Motor neuron (in vitro differentiated cells): ENCODE measurements at places on chromosomes 1 and 21.

DNA sequence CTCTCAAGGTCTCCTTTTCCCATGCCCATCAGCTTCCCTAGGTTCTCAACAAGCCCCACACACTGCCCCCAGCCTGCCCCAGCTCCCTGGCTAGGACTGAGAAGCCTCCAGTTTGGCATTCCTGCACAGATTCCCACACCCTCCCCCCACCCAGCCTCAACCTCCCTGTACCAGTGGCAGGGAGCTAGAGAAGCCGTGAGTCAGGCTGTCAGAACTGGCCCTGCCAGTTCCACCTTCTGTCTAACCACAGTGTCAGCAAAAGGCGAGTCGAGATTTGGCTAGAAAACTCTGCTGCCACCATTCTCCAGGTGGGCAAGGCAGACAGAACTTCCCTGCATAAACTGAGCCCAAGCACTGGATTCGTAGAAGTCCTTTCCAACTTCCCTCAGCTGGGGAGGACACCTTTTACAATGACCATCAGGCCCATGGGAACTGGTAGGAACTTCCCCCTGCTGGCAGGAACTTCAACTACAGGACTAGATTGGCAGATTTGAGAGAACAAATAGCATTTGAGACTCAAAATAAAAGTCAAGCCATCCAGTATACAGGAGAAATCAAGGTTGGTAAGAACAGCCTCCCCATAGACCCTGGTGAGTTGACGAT is 31.0 kb downstream of the TNNT2 start:
- no peak for ATAC-seq

- ATAC-seq, result no peak
These were observed 247.9 kb downstream of the NPHP4 start for GRCh38 chr1:5744341-5744740.

DNA sequence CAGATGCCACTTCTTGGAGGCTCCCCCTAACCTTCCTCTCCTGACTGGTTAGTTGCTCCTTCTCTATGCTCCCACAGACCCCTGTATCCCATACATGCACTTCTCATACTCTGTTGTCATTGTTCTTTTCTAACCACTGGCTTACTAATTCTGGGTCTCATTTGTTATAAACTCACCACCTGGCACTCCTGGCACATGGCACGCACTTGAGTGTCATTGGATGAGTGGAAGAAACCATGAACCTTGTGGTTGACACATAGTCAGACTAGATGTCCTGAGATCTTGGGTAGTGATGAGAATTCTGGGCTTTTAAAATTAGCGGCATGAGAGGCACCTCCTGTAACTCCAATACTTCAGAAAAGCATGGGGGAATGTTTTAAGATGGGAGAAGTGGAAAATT is 49.3 kb downstream of the TRIM62 start:
- no peak for ATAC-seq

DNA sequence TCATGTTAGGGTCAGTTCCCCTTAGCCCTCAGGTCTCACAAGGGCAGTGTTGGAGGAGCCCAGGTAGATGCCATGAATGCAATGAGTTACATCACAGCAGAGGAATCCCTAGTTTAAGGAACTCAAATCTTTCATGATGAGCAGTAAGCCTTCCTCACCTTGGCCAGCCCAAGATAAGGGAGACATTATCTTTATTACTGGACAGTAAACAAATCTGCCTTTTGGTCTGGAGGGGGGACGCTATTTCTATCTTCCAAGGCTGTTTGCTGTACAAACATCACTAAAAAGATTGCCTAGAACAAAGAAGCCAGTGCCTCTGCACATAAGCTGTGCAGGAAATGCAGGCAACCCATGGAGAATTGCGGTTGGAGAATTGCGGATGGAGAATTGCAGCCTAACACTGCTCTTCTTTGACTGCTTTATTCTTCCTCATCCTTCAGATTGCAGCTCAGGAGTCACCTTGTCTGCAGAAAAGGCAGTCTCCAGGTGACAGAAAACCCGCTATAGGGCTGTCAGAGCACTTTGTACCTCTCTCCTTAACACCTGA is 2.3 kb upstream of the CHI3L1 start:
- ATAC-seq, result no peak

GRCh38 chr1:1841575-1841995 is 49.3 kb downstream of the GNB1 start:
- ATAC-seq, result no peak

DNA sequence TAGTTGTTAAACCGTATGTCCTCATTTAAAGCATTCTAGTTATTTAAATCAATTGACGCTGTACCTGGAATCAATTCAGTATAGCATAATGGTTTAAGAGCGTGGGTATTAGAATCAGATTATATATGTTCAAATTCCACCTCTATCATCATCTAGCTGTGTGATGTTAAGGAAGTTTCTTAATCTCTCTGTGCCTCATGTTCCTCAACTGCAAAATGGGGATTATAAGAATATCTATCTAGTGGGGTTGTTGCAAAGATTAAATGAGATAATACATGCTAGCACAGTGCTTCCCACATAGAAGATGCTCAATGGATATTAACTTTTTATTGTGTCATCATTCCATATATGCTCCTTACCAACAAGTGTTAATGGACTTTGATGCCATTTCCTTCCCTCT is 16.0 kb downstream of the MIXL1 start:
- ATAC-seq, result no peak

GRCh38 chr21:37045149-37045548 is 27.7 kb downstream of the PIGP start:
- ATAC-seq, result no peak

GRCh38 chr1:208206092-208206698 is 38.0 kb downstream of the PLXNA2 start:
- ATAC-seq, result no peak

GRCh38 chr21:29064850-29065481 is 8.5 kb downstream of the CCT8 start:
- no peak for ATAC-seq

- ATAC-seq, result peak; percentile 45
These were observed 679 bp downstream of the ABL2 start for GRCh38 chr1:179228783-179229213.

GRCh38 chr21:22584308-22584707 is 1586.1 kb downstream of the NCAM2 start:
- no peak for ATAC-seq

DNA sequence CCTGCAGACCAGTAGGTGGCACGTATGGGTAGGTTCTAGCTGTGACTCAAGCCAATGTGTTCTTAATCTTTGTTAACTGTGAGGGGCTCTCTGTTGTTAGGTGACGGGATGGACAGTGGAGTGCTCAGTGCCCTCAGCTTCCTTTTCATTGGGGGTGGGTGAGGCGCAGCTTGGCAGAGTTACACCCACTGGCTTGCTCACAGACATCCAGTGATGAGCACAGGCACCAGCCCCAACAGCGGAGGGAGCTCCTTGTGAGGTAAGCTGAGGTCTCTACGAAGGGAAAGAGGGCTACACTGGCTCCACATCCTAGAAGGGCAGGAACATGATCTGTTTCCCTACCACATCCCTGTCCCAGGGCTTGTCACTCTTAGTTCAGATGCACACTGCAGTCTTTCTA is 871.3 kb downstream of the LRRIQ3 start:
- ATAC-seq, result no peak

DNA sequence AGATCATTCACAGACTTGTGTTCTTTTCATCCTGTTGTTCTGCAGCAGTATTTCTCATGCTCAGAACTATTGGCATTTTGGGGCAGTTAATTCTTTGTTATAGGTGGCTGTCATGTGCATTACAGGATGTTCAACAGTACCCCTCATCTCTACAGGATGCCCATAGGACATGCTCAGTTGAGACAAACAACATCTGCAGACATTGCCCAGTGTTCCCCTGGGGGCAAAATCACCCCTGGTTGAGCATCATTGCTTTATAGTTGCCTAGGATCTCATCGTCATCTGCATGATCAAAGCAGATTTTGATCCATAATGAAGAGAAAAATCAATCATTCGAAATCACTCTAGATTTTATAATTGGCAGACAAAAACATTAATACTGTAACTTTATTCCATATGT is 222.5 kb upstream of the CACYBP start:
- ATAC-seq, result no peak

- ATAC-seq, result no peak
These were observed 23.4 kb upstream of the CSF1 start for GRCh38 chr1:109887271-109887670.

DNA sequence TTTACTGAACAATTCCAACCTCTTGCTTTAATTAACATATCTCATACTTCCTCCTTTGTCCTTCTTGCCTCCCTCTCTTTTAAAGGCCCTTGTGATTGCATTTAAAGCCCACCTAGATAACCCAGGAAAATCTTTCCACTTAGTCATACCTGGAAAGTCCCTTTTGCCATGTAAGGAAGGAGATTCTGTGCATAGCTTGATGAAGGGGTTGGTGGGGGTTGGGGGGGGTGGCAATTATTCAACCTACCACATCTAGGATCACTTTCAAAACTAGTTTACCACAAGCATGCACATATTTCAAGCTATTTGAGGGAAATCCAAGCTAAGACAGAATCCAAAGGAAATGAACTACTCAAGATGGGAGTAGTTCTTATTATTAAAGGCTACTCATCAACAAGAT is 249.1 kb upstream of the PTBP2 start:
- ATAC-seq, result no peak

GRCh38 chr1:55087439-55087838 is 48.1 kb downstream of the PCSK9 start:
- ATAC-seq, result peak; percentile 75
